ENCODE measurements at places on chromosomes 12 and 14.

DNA sequence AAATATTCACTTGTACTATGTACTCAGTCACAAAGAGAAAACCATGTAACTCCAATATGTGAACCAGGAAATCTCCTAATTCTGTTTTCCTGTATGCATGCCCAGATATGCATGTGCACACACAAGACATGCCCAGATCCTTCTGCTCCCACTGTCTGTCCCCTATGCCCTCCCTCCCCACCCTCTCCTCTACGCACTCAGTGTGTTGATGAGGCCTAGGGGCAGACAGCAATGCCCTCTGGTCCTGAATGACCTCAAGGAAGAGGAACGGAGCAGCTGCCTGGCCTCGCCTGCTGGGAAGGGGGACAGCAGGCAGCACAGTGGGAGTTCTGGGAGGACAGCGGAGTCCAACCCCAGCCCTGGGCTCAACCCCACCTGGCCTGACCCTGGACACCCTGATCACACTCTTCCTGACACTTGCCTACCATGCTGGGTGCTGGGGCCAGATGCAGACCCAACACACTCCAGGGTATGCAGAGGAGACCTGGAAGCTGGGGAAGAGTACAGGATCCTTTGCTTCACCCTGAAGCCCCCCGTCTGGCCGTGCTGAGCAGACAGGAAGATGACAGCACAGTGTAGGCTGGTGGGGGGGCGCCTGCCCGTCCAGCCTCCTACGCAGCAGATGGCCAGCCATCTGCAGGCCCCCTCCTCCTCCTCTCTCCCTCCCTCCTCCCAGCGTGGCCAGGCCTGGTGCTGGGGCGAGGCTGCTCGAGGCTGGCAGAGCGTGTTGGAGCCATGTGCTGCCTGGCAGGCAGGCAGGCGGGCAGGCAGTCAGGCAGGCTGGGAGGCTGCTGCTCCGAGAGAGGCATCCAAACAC lies 106.6 kb upstream of the NCOR2 start:
- H3K4me1 ChIP-seq: peaks cover 16% of the 10 kb centered on the region
- no peaks in the 10 kb centered on the region for H3K27me3 ChIP-seq
- no peak overlapping the region for H3K27ac ChIP-seq
- DNase-seq: no peak
- H3K36me3 ChIP-seq: no peaks in the 10 kb centered on the region

DNA sequence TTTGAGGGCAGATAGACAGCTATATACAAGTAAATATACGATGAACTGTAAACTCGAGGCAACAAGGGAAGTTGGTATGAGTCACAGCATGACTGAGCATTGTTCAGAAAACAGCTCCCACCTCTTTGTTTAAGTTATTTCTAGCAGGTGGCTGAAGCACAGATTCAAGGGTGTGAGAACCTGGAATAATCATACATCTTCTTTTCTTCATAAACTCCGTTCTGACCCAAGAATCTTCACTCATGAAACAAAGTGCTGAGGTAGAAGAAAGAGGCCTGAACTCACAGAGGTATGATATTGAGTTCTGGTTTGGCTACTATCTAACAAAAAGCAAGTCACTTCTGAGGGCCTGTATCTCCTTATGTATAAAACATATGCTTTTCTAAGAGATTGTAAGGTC lies 364.1 kb upstream of the KITLG start:
- H3K27ac ChIP-seq: no peak overlapping the region
- H3K4me1 ChIP-seq: peaks cover 20% of the 10 kb centered on the region
- no peaks in the 10 kb centered on the region for H3K36me3 ChIP-seq
- no peaks in the 10 kb centered on the region for H3K27me3 ChIP-seq
- no peak overlapping the region for H3K4me3 ChIP-seq

GRCh38 chr12:65798918-65799317 lies 25.4 kb upstream of the HMGA2 start:
- H3K36me3 ChIP-seq: no peaks in the 10 kb centered on the region
- H3K27me3 ChIP-seq: no peaks in the 10 kb centered on the region
- no peak overlapping the region for H3K4me3 ChIP-seq

GRCh38 chr12:116539905-116540482 lies 19.2 kb upstream of the MAP1LC3B2 start:
- H3K36me3 ChIP-seq: peaks cover 12% of the 10 kb centered on the region
- DNase-seq: peak; percentile 46
- H3K27ac ChIP-seq: no peak overlapping the region
- peaks cover 29% of the 10 kb centered on the region for H3K4me1 ChIP-seq

DNA sequence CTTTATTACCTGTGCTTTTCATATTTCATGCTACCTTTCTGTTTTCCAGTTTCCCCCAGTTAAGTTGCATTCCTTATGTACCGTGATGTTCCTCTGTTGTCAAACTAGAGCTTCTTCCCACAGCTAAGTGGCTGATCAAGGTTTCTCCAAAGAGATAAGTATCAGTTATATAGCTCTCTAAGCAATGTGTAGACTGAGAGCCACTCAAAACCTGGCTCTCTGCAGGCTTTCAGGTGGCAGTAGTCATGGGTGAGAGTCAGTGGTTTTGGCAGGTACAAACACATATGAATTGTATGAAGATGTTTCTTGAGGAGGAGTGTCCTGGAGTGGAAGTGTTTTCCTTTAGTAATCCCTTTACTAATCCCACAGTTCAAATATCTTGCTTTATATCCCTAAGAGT lies 28.4 kb downstream of the TXNRD1 start:
- no peak overlapping the region for H3K4me3 ChIP-seq
- H3K4me1 ChIP-seq: no peaks in the 10 kb centered on the region
- H3K27me3 ChIP-seq: no peaks in the 10 kb centered on the region

GRCh38 chr12:11654338-11654737 lies 4.9 kb downstream of the ETV6 start:
- no peak overlapping the region for H3K4me3 ChIP-seq
- no peak for DNase-seq
- H3K36me3 ChIP-seq: peaks cover 32% of the 10 kb centered on the region
- peak overlapping the region; percentile 86 for H3K27ac ChIP-seq
- peaks cover 70% of the 10 kb centered on the region for H3K4me1 ChIP-seq
- H3K27me3 ChIP-seq: no peaks in the 10 kb centered on the region

DNA sequence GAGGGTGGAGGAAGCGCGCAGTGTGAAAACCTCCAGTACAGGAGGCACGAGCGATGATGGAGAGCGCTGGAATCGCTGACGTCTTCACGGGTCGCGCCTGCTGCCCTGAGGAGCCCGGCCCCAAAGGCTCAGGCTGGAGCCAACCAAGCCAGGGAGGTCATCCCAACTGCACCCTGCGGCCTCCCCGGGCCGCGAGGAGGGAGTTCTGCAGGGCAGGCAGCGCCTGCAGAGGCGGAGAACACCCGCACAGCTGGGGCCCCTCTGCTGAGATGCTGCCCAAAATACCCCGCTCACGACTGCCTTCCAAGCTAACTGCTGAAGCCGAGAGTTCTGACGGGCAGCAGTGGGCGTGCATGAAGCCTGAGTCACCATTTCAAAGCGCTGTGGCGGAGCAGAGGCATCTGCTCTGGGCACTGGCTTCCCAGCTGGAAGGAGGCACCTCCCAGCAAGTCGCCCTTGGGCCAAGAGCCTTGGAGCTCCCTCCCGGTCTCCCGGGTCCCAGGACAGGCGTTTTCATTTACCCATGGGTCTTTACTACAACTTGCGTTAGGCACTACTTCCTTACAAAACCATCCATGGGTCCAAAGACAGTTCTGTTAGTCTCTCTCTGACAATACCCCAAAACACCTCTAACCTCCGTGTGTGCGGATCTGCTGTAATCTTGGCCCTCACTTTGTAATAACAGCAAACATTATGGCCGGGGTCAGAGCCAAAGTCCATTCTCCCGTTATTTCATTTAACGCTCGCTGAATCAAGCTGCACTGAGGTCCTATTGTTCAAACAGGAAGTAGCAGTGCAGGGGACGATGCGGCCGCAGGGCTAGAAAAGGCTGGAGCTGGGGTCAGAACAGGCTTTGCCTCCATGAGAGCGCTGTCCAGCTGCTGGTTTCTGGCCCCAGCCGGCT lies 60.1 kb upstream of the RIMBP2 start:
- H3K4me1 ChIP-seq: peaks cover 7% of the 10 kb centered on the region
- no peak overlapping the region for H3K27ac ChIP-seq
- peak overlapping the region; percentile 70 for H3K4me3 ChIP-seq
- peaks cover 9% of the 10 kb centered on the region for H3K27me3 ChIP-seq

DNA sequence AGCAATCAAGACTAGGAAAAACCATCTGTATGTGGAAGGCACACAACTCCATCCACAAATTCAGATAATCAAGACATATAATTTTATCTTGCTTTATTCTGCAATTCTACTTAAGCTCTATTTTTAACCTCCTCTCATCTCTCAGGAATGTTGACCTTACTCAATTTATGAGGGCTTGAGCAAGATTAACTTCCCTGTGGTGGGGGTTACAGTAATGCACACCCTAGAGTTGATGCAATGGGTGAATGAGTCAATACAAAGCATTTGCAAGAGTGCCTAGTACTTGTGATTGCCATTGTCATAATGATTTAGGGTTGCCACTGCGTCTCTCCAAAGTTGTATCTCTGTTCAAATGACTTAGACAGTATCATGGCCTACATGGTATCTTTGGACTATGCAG lies 1598.4 kb upstream of the TMEM132C start:
- DNase-seq: no peak
- H3K4me1 ChIP-seq: no peaks in the 10 kb centered on the region
- H3K36me3 ChIP-seq: no peaks in the 10 kb centered on the region

DNA sequence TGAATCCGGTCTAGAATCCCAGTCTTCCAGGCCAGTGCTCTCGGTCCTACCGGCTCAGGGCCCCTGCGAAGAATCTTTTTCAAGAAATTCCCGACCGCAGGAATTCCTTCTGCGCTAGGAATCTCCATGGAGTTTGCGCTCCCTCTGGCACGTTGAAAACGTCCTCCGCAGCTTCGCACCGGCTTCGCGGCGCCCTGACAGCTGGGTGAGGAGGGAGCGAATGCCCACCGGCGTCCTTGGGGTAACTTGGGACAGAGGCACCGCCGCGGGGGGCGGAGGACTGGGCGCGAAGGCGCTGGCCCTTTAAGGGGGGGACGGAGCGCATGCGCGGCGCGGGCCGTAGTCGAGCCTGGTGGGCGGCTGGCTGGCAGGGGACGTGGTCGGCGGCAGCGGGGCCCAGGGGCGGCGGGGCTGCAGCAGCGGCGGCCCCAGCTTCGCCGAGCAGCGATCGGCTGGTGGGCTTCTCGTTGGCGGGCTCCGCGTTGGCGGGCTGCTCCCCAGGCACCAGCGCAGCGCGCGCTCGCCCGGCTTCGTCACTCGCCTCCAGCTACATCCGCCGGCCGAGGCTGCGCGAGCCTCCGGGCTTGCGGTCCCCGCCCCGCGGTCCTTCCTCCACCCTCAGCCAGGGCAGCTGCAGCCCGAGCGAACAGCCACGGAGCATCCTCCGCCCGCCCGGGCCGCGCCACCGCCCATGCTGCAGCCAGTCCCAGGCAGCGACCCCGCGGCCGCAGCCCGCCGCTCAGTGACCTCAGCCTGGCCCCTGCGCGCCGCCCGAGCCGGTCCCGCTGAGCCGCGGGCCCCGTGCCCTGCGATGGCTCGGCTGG lies at the start of gene VASH1:
VASH1 (plus strand) TSS at position 333 of the 824 bp plus-strand sequence. CDS start 1,354 bp downstream, outside the sequence.
- H3K27me3 ChIP-seq: peaks cover 8% of the 10 kb centered on the region
- peak within 1 kb of the TSS; percentile 61 for H3K4me3 ChIP-seq
- peak; percentile 81 for DNase-seq

DNA sequence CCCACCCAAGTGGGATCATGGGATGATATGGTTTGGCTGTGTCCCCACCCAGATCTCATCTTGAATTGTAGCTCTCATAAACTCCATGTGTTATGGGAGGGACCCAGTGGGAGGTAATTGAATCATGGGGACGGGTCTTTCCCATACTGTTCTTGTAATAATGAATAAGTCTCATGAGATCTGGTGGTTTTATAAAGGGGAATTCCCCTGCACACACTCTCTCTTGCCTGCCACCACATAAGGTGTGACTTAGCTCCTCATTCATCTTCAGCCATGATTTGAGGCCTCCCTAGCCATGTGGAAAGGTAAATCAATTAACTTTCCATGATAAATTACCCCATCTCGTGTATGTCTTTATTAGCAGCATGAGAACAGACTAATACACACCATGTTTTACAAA lies 109.2 kb downstream of the IGF1 start:
- no peak for DNase-seq
- H3K27ac ChIP-seq: no peak overlapping the region
- no peaks in the 10 kb centered on the region for H3K4me1 ChIP-seq
- no peak overlapping the region for H3K4me3 ChIP-seq

DNA sequence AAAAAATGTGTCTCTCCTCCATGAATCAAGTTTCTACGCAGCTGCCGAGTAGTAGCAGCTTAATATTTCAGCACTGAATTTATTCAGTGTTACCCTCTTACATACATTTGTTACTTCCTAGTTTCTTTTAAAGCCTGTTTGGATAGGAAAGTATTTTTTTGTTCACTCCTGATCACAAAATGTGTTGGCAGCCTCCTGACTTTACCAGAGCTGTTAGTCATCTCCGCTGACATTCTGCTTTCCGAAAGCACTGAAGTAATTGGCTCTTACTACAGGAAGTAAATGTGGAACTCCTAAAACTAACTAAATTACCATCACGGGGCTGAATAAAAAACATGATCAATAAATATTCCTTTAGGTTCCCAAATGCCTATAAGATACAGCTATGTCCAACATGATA lies 225.5 kb downstream of the EPS8 start:
- H3K36me3 ChIP-seq: no peaks in the 10 kb centered on the region
- H3K27me3 ChIP-seq: no peaks in the 10 kb centered on the region
- H3K4me3 ChIP-seq: peak overlapping the region; percentile 13
- peaks cover 22% of the 10 kb centered on the region for H3K4me1 ChIP-seq
- DNase-seq: peak; percentile 86

DNA sequence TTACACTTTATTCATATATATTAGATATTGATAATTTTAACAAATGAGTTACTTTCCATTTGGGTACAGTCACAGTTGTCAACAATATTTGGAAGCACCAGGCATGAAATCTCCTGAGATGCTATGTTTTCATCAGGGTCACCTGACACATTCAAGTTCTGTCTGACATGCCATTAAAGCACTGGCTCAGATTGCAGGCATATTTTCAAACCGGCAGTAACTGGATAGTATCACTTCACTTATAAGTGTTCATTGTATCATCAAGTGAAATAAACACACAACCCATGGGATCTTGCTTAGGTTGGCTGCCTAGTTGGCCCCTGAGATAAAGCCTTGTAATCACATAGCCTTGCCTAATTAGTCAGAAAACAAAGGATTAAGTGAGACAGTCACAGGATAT lies 4.8 kb downstream of the IFNG start:
- DNase-seq: no peak
- no peaks in the 10 kb centered on the region for H3K36me3 ChIP-seq
- H3K27me3 ChIP-seq: peaks cover 1% of the 10 kb centered on the region

DNA sequence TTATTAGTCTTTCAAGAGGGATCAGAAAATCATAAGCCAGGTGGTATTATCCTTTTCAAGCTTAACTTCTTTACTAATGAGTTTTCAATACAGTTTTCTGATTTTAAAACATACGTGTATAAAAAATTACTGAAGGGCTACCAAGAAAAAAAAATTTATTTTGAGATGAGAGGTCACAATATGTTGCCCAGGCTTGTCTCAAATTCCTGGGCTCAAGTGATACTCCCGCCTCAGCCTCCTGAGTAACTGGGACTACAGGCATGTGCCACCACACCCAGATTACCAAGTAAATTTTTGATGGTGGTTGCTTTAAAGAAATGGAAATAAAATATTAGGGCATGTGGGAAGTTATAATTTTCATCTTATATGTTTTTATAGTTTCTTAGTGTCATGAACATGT lies 26.7 kb downstream of the ST8SIA1 start:
- DNase-seq: no peak
- H3K27ac ChIP-seq: no peak overlapping the region
- no peaks in the 10 kb centered on the region for H3K36me3 ChIP-seq
- no peaks in the 10 kb centered on the region for H3K4me1 ChIP-seq
- H3K4me3 ChIP-seq: no peak overlapping the region

GRCh38 chr14:61839507-61839906 lies 77.3 kb downstream of the SNAPC1 start:
- H3K4me3 ChIP-seq: no peak overlapping the region
- H3K4me1 ChIP-seq: no peaks in the 10 kb centered on the region

GRCh38 chr12:104974626-104975290 lies 11.4 kb upstream of the NOPCHAP1 start:
- no peak overlapping the region for H3K4me3 ChIP-seq
- H3K27me3 ChIP-seq: no peaks in the 10 kb centered on the region
- peak; percentile 14 for DNase-seq
- H3K4me1 ChIP-seq: no peaks in the 10 kb centered on the region

Measured in common myeloid progenitor, CD34-positive (primary cell).